Activated CD4-positive, alpha-beta memory T cell treated with anti-CD3 and anti-CD28 coated beads for 36 hours (primary cell): ENCODE measurements at places on chromosomes 4 and X. TPM values are rescaled to one million over a fixed set of nuclear protein-coding genes. Genes with fewer than 3 reads are reported as not detected.

Gene PRKX
- 89.5 TPM for total RNA-seq

Gene MAGEC3
- not detected for total RNA-seq

Gene C1QTNF7
- not detected for total RNA-seq

DNA sequence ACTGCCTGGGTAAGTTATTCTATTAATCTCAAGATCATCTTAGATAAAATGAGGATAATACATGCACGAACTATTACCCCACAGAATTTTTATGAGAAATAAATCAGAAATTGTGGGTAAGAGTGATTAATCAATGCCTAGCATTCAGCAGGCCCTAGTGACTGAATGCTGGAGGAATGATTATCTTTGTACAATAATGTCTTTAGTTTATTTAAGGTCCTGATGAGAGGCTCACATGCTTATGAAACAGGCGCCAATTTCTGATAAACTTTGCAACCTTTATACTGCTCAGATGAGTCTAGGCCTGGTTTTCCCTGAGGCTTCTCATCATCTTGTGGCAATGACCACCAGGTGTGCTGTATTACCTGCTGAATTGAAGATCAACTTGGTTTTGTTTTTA is 27.8 kb upstream of the BMP2K start:
- no peaks in the 10 kb centered on the region for H3K4me1 ChIP-seq
- no peaks in the 10 kb centered on the region for H3K27me3 ChIP-seq
- H3K4me3 ChIP-seq: no peak overlapping the region
- no peak overlapping the region for H3K27ac ChIP-seq
- no peaks in the 10 kb centered on the region for H3K36me3 ChIP-seq
- no peak for DNase-seq

DNA sequence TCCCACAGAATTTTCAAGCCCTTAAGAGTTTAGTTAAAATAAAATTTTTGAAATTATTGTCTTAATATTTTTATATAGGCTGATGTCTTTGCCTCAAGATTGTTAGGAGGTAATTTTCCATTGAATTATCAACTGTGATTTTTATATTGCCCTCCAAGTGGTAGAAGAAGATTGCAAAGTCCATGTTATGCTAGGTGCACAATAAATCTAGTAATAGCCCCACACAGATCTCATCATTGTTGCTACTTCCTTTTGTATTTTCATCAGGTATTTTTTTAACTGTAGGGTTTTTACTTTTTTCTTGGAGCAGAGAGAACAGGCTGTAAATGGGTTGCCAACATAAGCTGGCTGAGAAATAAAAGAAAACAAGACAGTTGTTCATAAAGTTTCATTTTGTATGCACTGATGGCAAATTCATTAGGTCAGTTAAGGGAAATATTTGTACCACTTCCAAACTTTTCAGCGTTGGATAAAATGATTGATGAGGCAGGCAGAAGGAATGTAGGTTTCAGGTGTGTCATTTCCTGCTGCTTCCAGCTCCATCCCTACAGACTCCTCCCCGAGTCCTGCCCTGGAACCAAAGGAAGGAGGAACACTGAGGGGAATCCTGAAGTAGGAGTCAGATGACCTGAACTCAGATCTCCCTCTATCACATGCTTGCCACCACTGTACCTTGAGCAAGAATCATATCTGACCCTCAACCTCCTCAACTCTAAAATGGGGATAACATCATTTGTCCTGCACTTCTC is 105.5 kb downstream of the PRRG1 start:
- no peak for DNase-seq
- no peaks in the 10 kb centered on the region for H3K36me3 ChIP-seq
- no peak overlapping the region for H3K4me3 ChIP-seq
- H3K4me1 ChIP-seq: no peaks in the 10 kb centered on the region

DNA sequence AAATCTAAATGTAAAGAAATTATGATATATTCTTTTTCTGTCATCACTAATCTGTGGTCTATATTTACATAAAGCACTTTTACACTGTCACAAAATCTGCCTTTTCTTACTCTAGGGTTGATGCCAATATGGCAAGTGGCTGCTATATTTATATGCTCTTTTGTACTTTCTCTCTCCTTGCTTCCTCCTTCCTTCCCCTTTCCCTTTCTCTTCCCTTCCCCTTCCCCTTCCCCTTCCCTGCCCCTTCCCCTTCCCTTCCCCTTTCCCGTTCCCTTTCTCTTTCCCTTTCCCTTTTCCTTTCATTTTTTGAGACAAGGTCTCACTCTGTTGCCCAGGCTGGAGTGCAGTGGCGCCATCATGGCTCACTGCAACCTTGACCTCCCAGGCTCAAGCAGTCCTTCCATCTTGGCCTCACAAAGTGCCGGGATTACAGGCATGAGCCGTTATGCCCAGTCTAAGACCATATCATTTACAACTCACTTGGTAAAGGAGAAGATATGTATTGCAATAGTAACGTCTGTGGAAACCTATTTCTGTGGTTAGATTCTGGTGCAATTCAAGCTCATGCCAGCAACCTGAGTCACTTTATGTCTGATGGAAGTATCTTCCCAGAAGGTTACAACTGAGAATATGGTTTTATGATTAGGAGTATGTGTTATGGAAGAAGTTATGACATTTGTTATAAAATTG is 13.9 kb upstream of the PLAC8 start:
- H3K36me3 ChIP-seq: no peaks in the 10 kb centered on the region
- H3K4me3 ChIP-seq: no peak overlapping the region
- no peak overlapping the region for H3K27ac ChIP-seq
- no peak for DNase-seq
- H3K27me3 ChIP-seq: no peaks in the 10 kb centered on the region

GRCh38 chr4:64584981-64585557 is 175.8 kb upstream of the TECRL start:
- no peak overlapping the region for H3K27ac ChIP-seq
- H3K4me1 ChIP-seq: no peaks in the 10 kb centered on the region
- H3K4me3 ChIP-seq: no peak overlapping the region

- H3K4me3 ChIP-seq: no peak overlapping the region
- H3K36me3 ChIP-seq: no peaks in the 10 kb centered on the region
- no peak for DNase-seq
- no peaks in the 10 kb centered on the region for H3K4me1 ChIP-seq
Measured at GRCh38 chrX:121585626-121586025, 538.2 kb downstream of the GLUD2 start.

DNA sequence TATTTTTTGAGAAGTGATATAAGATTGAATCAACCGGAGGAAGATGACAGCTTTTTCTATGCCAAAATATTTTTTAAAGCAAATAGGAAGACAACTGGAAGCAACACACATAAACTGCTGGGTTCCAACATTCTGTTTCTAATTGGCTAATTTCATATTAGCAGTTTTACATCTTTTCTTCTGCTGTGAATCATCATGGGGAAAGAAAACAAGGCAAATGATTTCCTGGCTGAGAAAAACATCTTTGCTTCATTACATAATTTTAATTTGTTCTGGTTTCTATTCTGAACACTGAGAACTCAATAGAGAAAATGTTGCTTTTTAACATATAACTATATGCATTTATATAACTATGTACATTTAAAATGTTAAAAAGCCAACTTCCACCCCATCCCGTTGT is 2518.5 kb downstream of the ARAP2 start:
- H3K36me3 ChIP-seq: no peaks in the 10 kb centered on the region
- no peaks in the 10 kb centered on the region for H3K27me3 ChIP-seq
- H3K4me3 ChIP-seq: no peak overlapping the region
- no peak overlapping the region for H3K27ac ChIP-seq
- H3K4me1 ChIP-seq: no peaks in the 10 kb centered on the region

- peaks cover 6% of the 10 kb centered on the region for H3K27me3 ChIP-seq
- no peaks in the 10 kb centered on the region for H3K36me3 ChIP-seq
- no peaks in the 10 kb centered on the region for H3K4me1 ChIP-seq
- H3K4me3 ChIP-seq: no peak overlapping the region
Measured at GRCh38 chr4:77367638-77368037, 210.6 kb downstream of the CCNG2 start.

DNA sequence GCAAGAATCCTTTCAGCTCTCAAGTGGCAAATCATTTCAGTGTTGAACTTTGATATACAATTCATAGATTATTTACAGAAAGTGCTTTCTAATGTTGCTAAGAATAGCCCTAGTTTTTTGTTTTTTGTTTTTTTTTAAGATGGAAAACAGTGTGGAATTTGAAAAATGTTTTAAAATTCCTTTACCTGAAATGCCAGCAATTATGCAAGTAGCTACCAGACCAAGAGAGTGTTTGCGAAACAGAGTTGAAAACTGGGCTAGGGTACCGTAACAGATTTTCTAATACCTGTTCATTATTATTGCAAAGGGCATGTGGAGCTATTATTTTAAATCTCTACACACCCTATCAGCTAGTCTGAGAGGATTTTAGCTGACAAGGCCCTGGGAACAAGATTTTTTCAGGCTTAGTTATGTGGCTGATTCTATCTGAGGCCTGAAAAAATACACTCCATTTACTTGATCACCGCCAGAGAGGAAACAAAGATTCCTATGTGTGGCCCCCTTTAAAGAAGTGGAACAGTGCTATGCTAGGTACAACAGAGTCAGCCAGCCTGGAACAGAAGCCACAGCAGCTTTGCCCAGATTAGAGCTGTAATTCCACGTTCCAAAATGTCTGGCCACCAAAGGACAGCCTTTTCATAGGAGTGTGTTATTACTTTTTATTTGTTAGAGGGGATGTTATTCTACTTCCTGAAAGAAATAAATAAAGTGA is 46.9 kb upstream of the SLC39A8 start:
- H3K36me3 ChIP-seq: no peaks in the 10 kb centered on the region
- H3K27ac ChIP-seq: no peak overlapping the region
- H3K4me3 ChIP-seq: no peak overlapping the region

GRCh38 chr4:179747218-179747910 is 2305.1 kb upstream of the AGA start:
- H3K27ac ChIP-seq: no peak overlapping the region
- DNase-seq: no peak
- H3K36me3 ChIP-seq: no peaks in the 10 kb centered on the region
- no peaks in the 10 kb centered on the region for H3K4me1 ChIP-seq
- no peaks in the 10 kb centered on the region for H3K27me3 ChIP-seq

- H3K4me3 ChIP-seq: no peak overlapping the region
- DNase-seq: no peak
- no peaks in the 10 kb centered on the region for H3K27me3 ChIP-seq
- no peak overlapping the region for H3K27ac ChIP-seq
- H3K36me3 ChIP-seq: peaks cover 48% of the 10 kb centered on the region
- H3K4me1 ChIP-seq: peaks cover 8% of the 10 kb centered on the region
Measured at GRCh38 chr4:139523076-139523475, 32.9 kb downstream of the SETD7 start.

GRCh38 chrX:109926743-109927662 is 75.9 kb upstream of the TMEM164 start:
- no peaks in the 10 kb centered on the region for H3K4me1 ChIP-seq
- no peak overlapping the region for H3K27ac ChIP-seq
- no peak overlapping the region for H3K4me3 ChIP-seq
- no peaks in the 10 kb centered on the region for H3K27me3 ChIP-seq
- DNase-seq: no peak

GRCh38 chrX:155127465-155127864 is 56.2 kb downstream of the BRCC3 start:
- H3K36me3 ChIP-seq: peaks cover 22% of the 10 kb centered on the region
- no peak overlapping the region for H3K4me3 ChIP-seq
- DNase-seq: no peak
- no peaks in the 10 kb centered on the region for H3K27me3 ChIP-seq
- no peaks in the 10 kb centered on the region for H3K4me1 ChIP-seq

- H3K27me3 ChIP-seq: no peaks in the 10 kb centered on the region
- no peaks in the 10 kb centered on the region for H3K36me3 ChIP-seq
- H3K27ac ChIP-seq: no peak overlapping the region
- no peak overlapping the region for H3K4me3 ChIP-seq
Measured at GRCh38 chrX:126064901-126065541, 101.1 kb downstream of the DCAF12L2 start.

GRCh38 chrX:134513091-134513490 is 53.1 kb downstream of the HPRT1 start:
- H3K27me3 ChIP-seq: no peaks in the 10 kb centered on the region
- H3K36me3 ChIP-seq: peaks cover 4% of the 10 kb centered on the region
- no peak for DNase-seq
- H3K4me1 ChIP-seq: no peaks in the 10 kb centered on the region

- no peaks in the 10 kb centered on the region for H3K27me3 ChIP-seq
- no peaks in the 10 kb centered on the region for H3K4me1 ChIP-seq
- H3K4me3 ChIP-seq: no peak overlapping the region
- no peaks in the 10 kb centered on the region for H3K36me3 ChIP-seq
- no peak for DNase-seq
- no peak overlapping the region for H3K27ac ChIP-seq
Measured at GRCh38 chrX:120769576-120770341, 105.9 kb downstream of the CT47B1 start.

- H3K27me3 ChIP-seq: no peaks in the 10 kb centered on the region
- H3K4me1 ChIP-seq: peaks cover 10% of the 10 kb centered on the region
- DNase-seq: no peak
- no peak overlapping the region for H3K27ac ChIP-seq
- H3K36me3 ChIP-seq: no peaks in the 10 kb centered on the region
- no peak overlapping the region for H3K4me3 ChIP-seq
Measured at GRCh38 chr4:152359208-152360044, 176.5 kb downstream of the FBXW7 start.

- H3K4me1 ChIP-seq: no peaks in the 10 kb centered on the region
- no peak overlapping the region for H3K27ac ChIP-seq
- no peaks in the 10 kb centered on the region for H3K36me3 ChIP-seq
Measured at GRCh38 chrX:25807022-25807421, 331.1 kb upstream of the MAGEB18 start.
